ENCODE measurements at places on chromosomes 16 and 17. TPM values are rescaled to one million over a fixed set of nuclear protein-coding genes. Genes with fewer than 3 reads are reported as not detected.

Gene KRT13
- 0.40 TPM for total RNA-seq

Gene TP53TG3F
- not detected for total RNA-seq

Gene KCNH4
- 0.06 TPM for total RNA-seq

Gene PARD6A
- total RNA-seq, result 10.4 TPM

DNA sequence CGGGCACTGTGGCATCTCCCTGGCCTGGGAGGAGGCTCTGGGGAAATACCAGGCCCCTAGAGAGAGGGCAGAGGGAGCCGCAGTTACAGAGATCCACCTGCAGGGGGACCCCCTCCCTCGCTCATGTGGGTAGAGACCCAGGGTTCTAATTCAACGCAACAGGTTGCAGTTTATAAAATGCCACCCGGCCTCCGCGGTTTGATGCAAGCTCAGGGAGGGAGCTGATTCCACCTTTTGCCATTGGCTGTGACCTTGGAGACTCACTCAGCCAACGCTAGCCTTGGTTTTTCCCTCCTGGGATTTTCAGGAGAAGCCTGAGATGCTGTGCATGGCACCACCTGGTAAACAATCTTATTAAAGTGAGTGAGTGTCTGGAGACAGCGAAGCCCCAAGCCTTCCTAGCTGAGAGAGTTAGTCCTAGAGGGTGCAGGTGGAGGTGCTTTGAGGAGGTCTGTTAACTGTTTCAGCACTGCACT lies 12.1 kb downstream of the TTLL6 start:
- peak; percentile 61 for DNase-seq

GRCh38 chr16:11621920-11622651 lies 35.4 kb upstream of the LITAF start:
- DNase-seq, result no peak

DNA sequence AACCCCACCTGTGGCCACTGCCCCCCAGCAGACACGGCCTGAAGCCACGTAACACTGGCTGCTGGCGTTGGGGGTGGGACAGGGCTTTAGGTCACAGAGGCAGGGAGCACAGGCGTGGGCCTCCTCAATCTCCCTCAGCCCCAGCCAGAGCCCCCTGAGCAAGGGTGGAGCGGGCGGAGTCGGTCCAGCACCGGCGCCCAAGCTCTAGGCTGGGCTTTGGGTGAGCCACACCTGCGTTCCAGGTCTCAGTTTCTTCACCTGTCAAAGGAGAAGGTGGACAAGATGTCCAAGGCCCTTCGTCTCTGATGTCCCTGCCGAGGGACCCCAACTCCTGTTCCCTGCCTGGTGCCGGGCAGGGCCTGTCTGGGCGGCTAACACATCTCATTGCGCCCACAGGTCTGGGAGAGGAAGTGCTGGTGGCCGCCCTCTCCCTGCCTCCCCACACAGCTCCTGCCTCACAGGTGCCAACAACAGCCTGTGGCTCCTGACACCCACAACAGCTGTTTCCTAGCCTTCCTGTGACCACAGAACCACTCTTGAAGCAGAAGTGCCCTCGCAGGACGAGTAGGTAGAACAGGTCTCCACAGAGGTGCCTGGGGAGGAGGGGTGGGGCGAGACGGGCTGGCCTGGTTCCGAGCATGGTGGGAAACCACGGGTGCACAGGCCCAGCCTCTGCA lies 12.0 kb downstream of the FAM83G start:
- no peak for DNase-seq

GRCh38 chr17:8386841-8387240 lies 3.8 kb upstream of the RPL26 start:
- DNase-seq, result no peak

DNA sequence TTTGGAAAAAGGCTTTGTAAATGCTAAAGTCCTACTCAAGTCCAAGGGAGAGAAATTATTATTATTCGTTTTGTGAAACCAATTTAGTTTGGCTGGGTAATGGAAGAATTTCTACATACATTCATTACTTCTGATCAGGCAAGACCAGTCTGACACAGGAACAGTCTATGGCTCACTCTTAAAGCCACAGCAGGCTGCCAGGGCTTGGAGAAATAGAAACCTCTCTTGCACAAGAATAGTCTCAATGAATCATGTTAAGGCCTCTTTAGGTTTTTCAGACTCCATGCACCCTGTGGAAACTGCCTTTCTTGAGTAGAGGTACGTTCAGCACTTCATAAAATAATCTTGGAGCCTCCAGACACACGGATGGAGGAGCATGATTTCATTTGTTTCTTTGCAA lies 167.7 kb downstream of the IRX3 start:
- no peak for DNase-seq

GRCh38 chr17:78049609-78050008 lies 78.9 kb downstream of the TMC6 start:
- no peak for DNase-seq

Data from mucosa of gallbladder (tissue), 1 donor.